ENCODE measurements at places on chromosomes 4 and X.
A peak's percentile ranks its signal among the peaks of the same experiment; 100 is the strongest.

GRCh38 chr4:74624351-74625151, 169.8 kb downstream of the BTC start:
- no peak for DNase-seq

DNA sequence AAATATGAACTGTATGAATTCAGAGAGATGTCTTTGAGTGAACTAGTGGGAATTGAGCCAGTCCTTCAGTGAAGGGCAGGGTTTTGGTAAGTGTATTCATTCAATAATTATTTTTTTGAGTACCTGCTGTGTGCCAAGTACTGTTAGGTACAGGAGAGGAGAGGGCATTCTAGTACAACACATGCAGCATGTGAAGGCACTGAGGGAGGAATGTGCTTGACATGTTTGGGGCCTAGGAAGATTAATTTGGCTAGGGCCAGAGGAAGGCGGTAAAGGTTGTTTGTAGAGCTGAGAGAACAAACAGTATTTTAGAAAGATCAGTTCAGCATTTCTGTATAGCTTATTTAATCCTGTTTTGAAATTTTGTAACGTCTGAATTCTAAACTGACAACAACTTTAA, 27.8 kb downstream of the APOOL start:
- no peak for DNase-seq

DNA sequence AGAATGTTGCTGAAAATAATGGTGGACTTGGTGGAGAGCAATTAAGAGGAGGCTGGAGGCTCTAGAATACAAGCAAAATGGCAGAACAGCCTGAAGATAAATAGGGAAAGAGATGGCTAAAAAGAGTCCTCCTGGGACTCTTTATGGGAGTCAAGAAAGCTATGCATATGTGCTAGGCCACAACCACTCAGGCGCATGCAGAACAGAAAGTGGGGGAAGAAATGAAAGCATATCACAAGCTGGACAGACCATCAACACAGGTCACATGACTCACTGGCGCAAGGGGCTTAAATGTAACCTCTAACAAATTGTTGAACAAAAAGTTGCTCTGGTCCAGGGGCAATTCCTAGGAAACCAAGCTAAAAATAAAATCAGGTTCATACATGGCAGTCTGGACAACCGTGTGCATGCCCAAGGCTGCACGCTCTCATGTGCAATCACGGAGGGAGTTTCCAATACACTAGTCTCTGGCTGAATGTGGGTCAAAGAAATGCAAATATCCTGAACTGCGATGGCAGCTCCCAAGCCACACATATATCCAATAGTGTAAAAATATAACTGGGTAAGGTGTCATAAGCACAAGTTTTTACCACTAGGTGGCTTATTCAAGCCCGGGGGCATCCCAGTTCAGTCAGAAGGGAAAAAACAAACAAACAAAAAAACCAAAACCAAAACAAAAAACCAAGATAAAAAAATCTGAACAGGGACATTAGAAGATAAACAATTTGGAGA, 45.4 kb downstream of the ZNF711 start:
- no peak for DNase-seq

- no peak for DNase-seq
Measured at GRCh38 chr4:76488455-76488854, 53.4 kb downstream of the SHROOM3 start.

DNA sequence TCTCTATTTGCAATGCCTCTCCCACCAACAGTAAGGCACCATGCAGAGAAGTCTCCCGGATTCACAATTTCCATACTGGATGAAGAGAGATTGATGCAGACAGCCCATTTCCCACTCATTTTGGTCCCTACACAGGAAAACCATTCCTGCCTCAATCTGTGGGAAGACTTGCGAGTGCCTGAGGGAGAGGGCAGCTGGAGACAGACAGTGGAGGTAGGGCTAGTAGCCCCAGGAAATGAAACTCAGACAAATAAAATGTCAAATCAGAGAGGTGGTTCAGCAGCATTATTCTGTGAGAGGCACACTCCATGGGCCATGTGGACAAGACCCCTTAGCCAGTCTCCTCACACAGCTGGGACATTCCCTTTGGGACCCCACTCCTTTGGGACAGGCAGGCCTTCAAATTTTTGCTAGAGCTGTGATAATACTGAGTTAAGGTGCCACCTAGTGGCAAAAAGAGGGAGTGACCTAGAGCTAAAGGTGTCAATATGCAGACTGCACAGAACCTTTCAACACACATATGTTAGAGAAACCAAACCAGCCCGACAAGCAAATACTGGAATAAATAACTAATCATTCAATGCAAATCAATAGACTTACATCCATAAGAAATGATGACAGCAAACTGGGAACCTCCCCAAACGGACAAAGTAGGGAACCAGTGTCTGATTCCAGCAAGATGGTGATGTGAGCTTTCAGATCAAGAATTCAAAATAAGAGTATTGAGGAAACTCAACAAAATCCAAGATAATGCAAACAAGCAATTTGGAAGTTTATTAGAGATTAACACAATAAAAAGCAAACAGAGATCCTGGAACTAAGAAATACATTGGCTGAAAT, 1865.3 kb upstream of the AGA start:
- DNase-seq, result no peak

GRCh38 chr4:157363360-157363759, 142.8 kb downstream of the GRIA2 start:
- DNase-seq, result no peak

DNA sequence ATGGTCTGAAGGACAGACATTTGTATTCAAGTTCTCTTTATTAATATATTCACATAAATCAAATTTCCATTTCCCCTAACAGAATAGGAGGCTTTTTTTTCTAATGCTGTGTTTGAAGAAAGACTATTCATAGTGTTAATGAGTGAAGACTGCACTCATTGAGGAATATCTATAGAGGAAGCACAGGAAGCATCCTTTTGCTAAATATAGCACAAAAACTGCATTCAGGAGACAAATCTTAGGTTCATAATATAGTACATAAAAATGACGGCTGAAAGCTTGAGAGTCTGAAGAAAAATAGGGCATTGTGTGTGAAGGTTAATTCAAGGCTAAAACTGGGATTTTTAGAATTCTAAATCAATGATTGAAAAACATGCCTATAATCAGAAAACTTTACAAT, 50.4 kb upstream of the ANKRD50 start:
- no peak for DNase-seq

DNA sequence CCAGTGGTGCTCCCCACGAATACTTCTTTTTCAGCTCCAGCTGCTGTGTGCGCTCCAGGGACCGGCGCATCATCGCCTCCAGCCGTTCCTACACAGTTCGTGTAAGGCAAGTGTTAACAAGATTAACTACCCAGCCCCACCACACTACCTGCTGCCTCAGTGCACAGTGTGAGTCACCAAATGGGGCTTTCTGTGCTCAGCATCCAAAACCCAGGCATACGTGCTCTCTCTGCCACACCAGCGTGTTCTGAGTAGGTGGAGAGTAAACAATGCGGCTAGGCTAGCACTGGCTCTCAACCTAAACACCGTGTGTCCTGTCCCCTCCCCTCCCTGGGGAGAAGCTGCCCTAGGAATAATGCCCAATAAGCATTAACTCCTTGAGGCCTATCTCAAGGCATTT, 60.0 kb downstream of the MAP7D2 start:
- no peak for DNase-seq

- DNase-seq, result no peak
Measured at GRCh38 chr4:181581983-181582382, 661.2 kb upstream of the TENM3 start.

- DNase-seq, result no peak
Measured at GRCh38 chr4:67674098-67674497, 26.9 kb downstream of the UBA6 start.

DNA sequence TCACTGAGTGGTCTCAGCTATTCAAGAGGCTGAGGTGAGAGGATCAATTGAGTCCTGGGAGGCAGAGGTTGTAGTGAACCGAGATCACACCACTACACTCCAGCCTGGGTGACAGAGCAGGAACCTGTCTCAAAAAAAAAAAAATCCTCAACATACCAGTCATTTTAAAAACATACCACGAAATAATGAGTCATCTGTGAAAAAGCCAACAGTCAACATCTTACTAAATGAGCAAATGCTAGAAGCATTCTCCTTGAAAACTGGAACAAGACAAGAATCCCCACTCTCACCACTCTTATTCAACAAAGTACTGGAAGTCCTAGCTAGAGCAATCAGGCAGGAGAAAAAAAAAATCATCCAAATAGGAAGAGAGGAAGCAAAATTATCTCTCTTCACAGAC, 104.0 kb upstream of the ARHGEF9 start:
- no peak for DNase-seq

- DNase-seq, result no peak
Measured at GRCh38 chrX:19086102-19086772, 36.0 kb downstream of the ADGRG2 start.

GRCh38 chrX:24026432-24026831, 554 bp downstream of the KLHL15 start:
- no peak for DNase-seq

DNA sequence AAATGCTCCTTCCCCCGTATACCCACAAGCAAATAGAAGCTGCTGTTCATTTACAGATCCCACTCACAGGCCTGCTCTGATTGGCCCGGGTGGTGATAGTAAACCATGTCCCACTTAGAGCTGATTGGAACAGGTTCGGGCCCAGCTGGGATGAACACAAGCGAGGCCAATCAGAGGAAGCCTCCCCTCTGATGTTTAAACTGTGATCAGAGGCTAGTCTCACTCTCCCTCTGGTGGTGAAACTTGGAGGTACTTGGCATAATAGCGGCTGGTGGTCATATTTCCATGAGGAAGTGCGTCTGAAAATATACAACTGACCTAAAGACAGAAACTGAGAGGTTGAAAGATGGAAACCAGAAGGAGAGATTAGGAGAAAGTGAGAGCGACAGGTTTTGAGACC, 51.5 kb upstream of the TRPC3 start:
- peak; percentile 2 for DNase-seq

DNA sequence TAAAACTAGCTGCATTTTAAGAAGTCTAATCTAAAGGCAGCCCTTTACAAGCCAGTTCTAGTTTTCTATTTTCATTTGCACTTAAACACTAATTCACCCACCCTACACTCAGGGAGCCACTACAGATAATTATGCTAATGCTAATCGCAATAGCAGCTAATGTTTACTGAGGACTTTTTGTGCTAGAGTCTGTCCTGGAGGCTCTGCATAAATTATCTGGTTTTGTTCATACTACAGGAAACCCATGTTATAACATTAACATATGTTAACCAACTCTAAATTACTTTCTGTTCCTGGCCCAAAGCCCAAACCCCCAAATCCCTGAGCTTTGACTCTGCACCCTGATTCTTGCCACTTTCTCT, 480 bp upstream of the RADX start:
- DNase-seq, result no peak

GRCh38 chr4:62490635-62491034, 1290.5 kb downstream of the ADGRL3 start:
- no peak for DNase-seq

- DNase-seq, result no peak
Measured at GRCh38 chr4:69727926-69728325, 32.5 kb downstream of the SULT1B1 start.

DNA sequence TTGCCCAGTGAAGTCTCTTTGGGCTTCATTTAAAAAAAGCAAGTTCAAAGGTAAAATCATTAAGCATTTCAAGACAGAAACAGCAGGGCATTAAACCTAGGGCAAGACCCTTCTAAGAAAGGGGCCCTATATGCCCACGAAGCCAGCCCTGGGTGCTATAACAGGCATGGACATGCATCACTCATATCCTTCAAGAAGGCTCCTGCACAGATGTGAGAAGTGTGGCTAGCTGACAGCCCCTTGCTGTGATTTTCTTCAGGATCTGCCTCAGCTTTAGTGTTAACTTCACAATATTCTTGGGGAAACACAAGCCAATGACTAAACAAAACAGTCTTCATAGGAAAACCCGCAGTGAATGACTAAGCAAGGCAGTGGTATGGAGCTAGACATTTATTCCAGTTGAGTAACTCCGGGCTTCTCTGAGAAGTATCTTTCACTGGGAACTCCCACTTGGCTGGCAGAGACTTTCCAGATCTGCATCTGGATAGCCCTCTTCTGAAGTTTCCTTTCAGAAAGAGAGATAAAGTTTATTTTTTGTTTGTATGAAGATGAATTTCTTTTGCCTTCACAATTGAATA, 11.9 kb upstream of the MAOA start:
- no peak for DNase-seq

DNA sequence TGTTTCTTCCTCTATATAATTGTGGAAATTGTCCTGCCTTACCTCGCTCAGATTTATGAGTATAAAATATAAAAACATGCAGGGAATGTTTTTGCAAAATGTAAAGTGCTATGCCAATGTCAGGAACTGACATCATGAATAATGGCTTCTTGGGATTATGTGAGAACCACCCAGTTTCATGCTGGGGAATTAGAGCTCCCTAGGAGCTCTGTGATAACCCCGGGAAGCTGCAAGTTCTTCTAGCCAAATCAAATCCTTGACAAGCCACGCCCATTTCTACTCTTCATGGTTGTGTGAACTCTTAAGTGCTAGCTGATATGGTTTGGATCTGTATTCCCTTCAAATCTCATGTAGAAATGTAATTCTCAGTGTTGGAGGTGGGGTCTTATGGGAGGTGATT, 85.9 kb upstream of the PAK3 start:
- DNase-seq, result no peak

DNA sequence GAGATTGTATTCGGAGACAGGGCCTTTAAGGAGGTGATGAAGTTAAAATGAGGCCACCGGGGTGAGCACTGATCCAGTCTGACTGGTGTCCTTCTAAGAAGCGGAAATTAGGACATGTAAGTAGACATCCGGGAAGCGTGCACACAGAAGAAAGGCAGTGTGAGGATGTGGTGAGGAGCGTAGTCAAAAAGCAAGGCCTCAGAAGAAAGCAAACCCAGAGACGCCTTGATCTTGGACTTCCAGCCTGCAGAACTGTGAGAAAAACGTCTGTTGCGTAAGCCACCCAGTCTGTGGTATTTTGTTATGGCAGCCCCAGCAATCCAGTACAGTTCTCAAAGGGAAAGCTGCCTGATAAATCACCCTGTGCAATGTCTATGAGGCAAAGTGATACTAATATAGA, 153.5 kb downstream of the KCNIP4 start:
- no peak for DNase-seq

DNA sequence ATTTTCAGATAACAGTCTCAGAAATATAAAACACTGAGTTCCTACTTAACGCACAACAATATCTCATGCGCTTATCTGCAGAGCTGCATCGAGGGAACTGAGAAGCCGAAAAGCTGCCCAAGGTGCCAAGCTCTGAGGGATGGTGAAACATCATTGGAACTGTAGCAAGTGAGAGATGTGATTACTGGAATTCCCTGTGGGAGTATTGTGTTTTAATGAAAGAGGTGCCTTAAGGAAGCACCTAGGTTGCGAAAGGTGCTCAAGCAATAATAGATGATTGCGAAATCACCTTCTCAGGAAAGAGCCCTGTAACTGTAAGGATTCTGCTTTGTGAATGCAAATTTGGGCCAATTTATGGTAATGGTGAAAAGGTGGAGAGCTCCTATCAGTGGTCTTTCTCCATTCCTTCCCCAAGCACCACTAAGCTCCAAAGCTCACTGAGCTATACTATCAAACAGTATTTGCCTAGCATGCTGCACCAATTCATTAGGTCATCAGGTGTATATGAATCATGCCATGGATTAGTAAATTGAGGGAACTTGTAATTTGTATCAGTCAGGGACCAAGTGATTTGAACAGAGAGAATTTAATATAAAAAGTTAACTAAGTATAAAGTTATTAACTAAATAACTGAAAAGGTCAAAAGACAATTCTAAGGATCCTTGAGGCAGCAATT, 59.0 kb upstream of the ATP8A1 start:
- DNase-seq, result no peak

All from stimulated activated CD8-positive, alpha-beta memory T cell treated with anti-CD3 and anti-CD28 coated beads, Interleukin-2, amount 100 ng/mL, for 1 hour (primary cell).